ENCODE measurements at places on chromosomes 7 and 10. TPM values are rescaled to one million over a fixed set of nuclear protein-coding genes. Genes with fewer than 3 reads are reported as not detected.

GRCh38 chr10:49645417-49645816 lies 31.6 kb downstream of the CHAT start:
- peaks cover 16% of the 10 kb centered on the region for H3K27me3 ChIP-seq
- no peak overlapping the region for H3K4me3 ChIP-seq
- no peaks in the 10 kb centered on the region for H3K36me3 ChIP-seq

- no peaks in the 10 kb centered on the region for H3K4me1 ChIP-seq
- no peak overlapping the region for H3K27ac ChIP-seq
- no peaks in the 10 kb centered on the region for H3K36me3 ChIP-seq
Observed at GRCh38 chr7:18590744-18591340, 95.3 kb downstream of the HDAC9 start.

DNA sequence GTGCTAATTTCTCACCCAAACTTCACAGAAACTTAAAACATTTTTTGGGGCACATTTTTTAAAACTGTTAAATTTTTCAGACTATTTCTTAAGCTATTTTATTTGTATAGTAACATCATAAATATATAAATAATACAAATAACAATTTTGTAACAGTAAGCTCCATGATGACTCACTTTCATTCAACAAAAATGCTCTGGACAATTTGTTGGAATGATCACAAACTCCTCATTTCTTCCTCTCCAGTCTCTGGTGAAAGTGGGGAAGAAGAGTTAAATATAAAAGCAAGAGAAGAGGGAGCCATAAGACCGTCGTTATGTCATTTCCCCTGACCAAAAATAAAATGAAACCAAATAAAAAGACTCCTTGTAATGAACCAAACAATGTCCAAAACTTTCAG lies 162.4 kb downstream of the AGMO start:
- H3K27ac ChIP-seq: no peak overlapping the region
- H3K4me1 ChIP-seq: no peaks in the 10 kb centered on the region
- no peak overlapping the region for H3K4me3 ChIP-seq
- H3K36me3 ChIP-seq: no peaks in the 10 kb centered on the region

DNA sequence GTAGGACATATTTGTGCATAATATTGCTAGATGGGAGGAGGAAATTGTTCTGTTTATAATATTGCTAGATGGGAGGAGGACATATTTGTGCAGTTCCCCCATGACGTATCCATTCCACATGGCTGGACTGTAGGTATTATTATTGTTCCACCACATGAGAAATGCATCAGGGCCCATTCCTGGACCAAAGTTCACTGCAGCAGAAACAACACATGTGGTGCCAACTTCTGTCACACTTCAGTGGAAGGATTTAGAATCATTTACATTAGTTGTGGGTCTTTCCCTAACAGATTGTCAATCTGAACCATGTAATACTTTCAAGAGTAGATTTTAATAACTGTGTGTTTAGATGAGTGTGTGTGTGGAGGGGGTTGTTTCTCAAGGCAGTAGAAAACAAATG lies 32.7 kb upstream of the MACC1 start:
- DNase-seq: no peak
- H3K27me3 ChIP-seq: peaks cover 2% of the 10 kb centered on the region

DNA sequence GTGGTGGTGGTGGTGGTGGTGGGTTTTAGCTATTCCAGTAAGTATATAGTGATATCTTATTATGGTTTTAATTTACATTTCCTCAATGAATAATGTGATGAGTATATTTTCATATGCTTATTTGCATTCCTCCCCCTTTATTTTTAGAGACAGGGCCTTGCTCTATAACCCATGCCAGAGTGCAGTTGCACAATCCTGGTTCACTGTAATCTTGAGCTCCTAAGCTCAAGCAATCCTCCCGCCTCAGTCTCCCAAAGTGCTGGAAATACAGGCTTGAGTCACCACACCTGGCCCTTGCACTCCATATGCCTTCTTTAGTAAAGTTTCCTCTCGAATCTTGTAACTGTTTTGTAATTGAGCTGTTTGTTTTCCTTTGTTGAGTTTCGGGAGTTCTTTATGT lies 577.7 kb upstream of the AUTS2 start:
- no peaks in the 10 kb centered on the region for H3K4me1 ChIP-seq
- no peak overlapping the region for H3K4me3 ChIP-seq
- H3K27ac ChIP-seq: no peak overlapping the region
- DNase-seq: no peak

VPS37D gene
- 0.86 TPM for total RNA-seq

ASB10 gene
- total RNA-seq: not detected

CYP26C1 gene
- total RNA-seq: not detected

MYL10 gene
- total RNA-seq: not detected

RBM20 gene
- 0.17 TPM for total RNA-seq

Data from activated naive CD8-positive, alpha-beta T cell treated with anti-CD3 and anti-CD28 coated beads, Interleukin-2, amount 10 ng/mL, durations not matched to agents 7 days and 5 days (primary cell).